ENCODE measurements at places on chromosomes 1 and 21.
A peak's percentile ranks its signal among the peaks of the same experiment; 100 is the strongest.

DNA sequence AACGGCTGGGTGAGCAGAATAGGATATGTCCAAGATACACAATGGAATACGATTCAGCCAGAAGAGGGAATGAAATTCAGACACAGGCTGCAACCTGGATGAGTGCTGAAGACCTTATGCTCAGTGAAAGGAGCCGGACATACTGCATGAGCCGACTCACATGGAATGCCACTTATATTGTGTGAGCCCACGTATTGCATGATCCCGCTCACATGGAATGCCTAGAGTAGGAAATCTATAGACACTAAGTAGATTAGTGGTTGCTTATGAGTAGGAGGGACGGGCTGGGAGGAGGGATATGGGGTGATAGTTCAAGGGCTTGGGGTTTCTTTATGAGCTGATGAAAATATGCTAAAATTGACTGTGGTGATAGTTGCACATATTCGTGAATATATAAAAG is 26.8 kb downstream of the TMPRSS2 start:
- no peak for DNase-seq

DNA sequence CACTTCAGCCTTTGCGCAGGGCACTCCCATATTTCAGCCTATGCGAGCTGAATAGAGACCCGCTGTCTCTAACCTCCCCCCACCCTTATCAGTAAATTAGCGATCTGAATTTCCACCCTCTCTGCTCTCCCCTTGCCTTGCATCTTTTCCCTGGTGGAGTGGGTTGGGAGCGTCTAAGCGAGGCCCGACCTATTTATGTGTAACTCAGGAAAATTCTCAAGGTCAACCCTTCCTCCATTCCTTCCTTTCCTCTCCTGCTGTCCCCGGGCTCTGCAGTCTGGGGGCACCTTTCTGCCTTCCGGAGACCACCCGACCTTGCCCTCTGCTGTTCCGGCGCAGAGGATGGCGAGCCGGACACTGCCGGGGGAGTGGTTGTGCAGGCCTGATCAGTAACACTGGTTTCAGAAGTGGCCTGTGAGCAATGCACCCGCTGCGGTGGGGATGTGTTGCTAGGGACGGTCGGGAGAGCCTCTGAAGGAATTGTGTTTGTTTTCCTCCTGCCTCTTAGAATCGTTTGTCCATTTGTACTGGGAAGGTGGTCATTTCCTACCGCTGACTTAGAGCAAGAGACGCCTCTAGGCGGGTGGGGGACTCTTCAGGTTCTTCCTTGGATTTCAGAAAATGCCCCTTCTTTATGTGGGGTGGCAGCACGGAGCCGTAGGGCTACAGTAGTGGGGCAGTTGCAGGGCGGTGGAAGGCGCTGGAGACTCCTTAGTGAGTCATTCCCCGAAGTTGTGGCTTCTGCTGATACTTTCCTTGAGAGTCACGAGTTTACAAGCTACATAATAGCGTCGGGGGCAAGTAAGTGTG is 513 bp downstream of the MGST3 start:
- peak; percentile 21 for DNase-seq

- DNase-seq: no peak
These were observed 59.6 kb downstream of the FBXO2 start for GRCh38 chr1:11594625-11595024.

DNA sequence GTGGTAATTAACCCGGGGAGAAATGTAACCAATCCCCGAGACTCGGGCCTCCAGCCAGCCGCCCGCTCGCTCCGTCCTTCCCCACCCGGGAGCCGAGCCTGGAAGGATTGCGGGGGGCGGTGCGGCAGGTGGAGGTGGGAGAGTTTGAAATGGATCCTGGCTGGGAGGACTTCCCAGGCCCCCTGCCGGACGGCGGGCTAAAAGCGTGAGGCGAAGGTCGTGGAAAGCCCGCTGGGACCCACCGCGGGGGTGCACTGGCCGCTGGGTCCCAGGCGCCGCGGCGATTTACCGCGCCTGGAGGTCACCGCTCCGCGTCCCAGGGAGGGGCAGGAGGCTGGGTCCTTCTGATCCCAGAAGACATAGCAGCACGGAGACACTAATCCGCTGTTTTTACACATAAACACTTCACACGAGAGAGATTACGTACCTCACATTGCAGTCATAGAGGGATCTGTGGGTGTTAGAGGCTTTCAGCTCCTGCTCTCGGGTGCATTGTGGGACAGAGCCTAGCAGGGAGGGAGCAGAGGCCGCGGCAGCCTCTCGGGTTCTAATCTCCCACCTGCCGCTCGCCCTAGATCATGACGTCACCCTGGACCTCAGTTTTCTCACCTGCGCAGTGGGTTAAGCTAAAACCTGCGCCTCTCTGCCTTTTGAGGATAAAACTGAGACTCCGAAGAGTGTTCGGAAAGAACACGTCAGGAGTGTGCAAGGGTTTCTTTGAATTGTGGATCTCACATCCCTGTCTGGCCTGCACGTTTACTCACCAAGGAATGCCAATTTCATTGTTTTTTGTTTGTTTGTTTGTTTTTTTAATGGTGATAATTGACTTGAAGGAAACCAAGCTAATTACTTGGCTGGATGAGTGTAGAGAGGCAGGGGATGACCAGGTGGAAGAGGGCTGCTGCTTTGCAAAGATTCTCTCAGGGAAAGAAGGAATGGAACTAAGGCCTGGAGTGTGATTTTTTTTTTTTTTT is 17.1 kb upstream of the TMEM9 start:
- peak; percentile 45 for DNase-seq

- DNase-seq: no peak
These were observed 40.5 kb downstream of the MRPS6 start for GRCh38 chr21:34113842-34114241.

GRCh38 chr1:35706846-35707600 is 11.7 kb downstream of the C1orf216 start:
- DNase-seq: peak; percentile 41

DNA sequence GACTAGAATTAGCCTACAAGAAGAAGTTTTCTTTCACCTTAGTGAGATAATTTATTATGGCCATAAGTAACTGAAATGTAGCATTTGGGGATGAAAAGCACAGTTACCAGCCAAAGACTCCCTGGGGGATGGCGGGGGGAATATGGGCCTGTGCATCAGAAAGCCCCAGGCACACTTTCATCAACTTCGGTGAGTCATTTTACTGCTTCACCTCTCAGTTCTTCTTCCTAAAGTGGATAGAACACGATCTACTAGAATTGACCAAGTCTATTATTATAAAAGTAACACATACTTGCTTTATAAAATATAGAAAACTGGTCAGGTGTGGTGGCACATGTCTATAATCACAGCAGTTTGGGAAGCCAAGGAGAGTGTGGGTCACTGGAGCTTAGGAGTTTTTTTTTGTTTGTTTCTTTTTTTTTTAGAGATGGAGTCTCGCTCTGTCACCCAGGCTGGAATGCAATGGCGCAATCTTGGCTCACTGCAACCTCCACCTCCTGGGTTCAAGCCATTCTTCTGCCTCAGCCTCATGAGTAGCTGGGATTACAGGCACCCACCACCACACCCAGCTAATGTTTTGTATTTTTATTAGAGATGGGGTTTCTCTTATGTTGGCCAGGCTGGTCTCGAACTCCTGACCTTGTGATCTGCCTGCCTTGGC is 141.8 kb downstream of the ZZZ3 start:
- no peak for DNase-seq

GRCh38 chr1:90728502-90729287 is 11.6 kb upstream of the BARHL2 start:
- no peak for DNase-seq

DNA sequence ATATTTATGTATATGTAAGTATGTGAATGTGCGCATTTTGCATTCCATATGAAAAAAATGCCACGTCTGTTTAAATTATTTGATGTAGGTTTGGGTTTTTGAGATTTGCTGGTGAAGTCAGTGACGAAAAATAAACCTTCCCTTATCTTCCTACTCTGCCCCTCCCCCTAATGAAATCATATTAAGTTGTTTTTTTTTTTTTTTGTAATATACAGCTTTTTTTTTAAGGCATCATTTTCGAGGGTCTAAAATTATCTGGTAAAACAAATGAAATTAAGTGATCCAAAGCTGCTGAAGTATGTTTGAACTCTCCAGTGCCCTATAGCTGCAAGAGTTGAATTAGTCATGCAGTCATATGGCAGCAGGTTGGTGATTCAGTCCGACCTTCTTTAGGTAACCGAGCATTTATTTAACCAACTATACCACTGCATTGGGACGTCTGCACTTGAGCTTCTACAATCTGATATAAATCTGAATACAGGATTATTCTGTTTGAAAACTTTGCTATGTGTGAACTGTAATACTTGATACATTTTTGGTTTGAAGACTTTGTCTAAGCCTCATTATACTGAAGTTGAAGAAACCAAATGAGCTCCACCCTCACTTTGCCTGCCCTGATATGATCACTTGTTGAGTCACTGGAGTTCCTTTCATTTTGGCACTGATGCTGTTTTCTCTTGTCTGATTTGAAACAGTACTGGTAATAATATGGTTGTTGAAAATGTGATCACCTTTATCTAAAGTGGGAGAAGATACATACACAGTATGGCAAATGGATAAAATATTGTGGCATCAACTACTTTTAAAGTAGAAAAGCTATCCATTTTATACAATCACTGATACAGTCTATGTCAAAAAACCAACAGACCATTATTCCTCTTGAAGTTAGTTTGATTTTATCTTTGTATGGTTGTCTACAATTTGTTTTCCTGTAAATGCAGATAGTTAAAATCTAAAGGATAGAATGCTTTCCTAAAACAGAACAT is 11.7 kb downstream of the PDIK1L start:
- DNase-seq: no peak

GRCh38 chr1:95941121-95941798 is 707.2 kb downstream of the RWDD3 start:
- DNase-seq: no peak

DNA sequence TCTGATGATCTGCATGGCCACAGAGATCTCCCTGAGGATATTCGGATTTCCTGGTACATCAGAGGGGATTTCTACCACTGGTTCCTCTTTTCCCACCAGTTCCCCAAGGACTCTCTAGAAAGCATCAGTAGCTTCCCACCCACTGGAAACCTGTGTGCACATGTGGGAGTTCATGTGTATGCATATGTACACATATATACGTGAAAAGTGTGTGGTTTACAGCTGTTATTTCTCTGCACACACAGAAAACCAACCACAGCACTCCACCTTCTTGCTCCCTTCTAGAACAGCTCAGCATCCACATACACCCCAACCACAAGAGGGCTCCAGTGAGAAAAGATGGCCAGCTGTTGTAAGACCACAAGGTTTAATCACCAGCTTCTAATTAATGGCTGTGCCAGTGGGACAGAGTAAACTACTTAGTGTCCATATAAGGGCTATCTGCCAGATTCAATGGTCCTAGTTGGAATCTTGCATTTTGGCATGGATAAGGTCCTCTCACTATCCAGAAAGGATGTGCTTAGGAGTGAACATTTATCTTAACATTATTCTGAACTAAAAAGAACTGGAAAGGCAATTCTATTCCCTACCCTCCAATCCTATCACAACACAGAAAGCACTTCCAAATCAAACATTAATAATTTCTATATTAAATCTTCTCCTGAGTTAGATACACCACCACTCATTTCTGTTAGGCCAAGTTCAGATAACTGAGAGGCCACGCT is 24.1 kb downstream of the GPR3 start:
- DNase-seq: peak; percentile 77

GRCh38 chr1:161805399-161806197 is 39.5 kb downstream of the ATF6 start:
- DNase-seq: no peak

GRCh38 chr1:50106095-50106761 is 2.5 kb upstream of the ELAVL4 start:
- DNase-seq: no peak

- DNase-seq: no peak
These were observed 34.0 kb upstream of the RAP1A start for GRCh38 chr1:111585447-111586086.

GRCh38 chr1:30450818-30451233 is 272.6 kb downstream of the MATN1 start:
- no peak for DNase-seq

All from CD4-positive, alpha-beta T cell treated with Interleukin-21 for 1 hour (primary cell).